Stimulated activated CD8-positive, alpha-beta memory T cell treated with anti-CD3 and anti-CD28 coated beads, Interleukin-7, amount 100 ng/mL, for 1 hour (primary cell): ENCODE measurements at places on chromosomes 2 and 18.
A peak's percentile ranks its signal among the peaks of the same experiment; 100 is the strongest.

GRCh38 chr2:150919901-150920300, 341.8 kb downstream of the RBM43 start:
- no peak for DNase-seq

GRCh38 chr18:42442656-42443055, 487.6 kb downstream of the PIK3C3 start:
- no peak for DNase-seq

GRCh38 chr18:48868468-48869466, 82.0 kb downstream of the SMAD7 start:
- DNase-seq: peak; percentile 18

DNA sequence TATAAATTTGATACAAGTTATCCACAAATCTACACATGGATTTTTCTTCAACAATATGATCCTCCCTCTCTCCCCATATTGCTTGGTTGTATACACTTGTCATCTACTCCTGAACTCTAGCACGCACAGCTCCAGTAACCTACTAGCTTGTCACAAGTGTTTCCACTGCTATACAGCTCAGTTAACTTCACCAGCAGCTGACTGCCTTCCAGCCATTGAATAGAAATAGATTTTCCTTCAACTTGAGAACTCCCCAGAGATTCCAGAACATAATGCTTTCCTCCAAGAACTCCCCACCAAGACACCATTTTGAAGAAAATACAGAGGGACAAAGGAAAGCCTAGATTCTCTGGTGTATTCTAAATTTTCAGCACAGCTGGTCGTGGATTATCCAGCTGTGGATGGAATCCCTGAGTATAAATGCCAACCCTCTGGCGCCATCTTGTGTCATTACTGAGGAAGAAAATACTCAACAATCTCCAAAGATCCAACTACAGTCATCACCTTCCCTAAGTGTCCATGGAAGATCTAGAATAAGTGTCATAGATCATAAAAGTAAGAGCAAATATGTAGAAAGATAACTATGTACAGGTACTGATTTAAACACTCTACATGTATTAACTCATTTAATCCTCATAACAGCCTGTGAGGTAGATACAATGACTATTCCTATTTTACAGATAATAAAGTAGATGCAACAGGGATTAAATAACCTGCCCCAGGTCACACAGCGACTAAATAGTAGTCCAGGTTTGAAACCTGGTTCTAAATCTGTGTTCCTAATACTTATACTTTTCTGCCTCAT, 156.7 kb downstream of the ARHGAP28 start:
- DNase-seq: no peak

DNA sequence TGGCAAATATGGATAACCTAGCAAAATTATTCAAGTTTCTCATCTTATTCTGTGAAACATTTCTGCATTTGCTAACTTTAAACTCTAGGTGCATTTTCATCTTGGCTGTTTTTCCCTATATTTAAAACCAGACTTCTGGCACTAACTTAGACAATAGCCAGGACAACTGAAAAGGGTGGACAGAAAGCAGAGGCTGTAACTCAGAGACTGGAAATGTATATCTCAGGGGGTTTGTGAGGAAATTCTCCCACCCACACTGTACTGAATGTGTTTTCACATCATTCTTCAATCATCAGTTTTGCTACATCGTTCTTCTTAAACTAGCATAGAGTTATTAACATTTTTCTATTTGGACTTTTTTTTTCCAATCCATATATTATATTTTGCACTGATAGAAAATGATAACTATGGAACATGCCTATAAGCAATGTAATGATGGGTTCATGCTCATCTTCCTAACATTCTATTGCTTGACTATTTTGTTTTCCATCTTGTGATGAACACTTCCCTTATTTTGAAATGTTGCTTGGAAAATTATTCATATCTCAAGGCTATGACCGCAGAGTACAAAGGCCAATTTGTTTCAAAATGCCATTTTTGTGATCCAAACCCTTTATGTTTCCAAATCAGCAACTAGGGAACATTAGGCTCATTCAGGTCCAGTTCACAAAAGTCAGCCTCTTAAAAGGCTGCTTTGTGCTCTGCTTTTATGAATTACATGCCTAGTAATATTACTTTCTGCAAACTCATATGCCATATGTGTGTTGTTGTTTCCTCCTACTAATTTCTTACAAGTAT, 125.8 kb upstream of the CDH19 start:
- no peak for DNase-seq

- no peak for DNase-seq
Measured at GRCh38 chr2:26429779-26430578, 28.3 kb downstream of the DRC1 start.

DNA sequence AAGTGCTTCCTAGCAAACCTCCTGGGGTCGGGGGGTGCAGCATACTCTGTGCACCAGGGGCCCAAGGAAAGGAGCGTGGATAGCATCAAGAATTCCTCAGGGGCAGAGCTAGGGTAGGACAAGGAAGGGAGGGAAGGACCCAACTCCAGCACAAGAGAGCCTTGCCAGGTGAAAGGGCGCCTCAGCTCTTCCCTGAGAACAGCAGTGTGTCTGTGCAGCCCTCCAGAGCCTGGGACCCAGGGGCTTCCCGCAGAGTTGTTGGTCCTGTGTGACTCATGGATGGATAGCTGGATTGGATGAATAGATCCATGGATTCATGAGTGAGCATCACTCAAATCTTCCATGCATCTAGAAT, 175.4 kb downstream of the SMAD2 start:
- DNase-seq: no peak

- no peak for DNase-seq
Measured at GRCh38 chr2:199336546-199336945, 121.2 kb downstream of the SATB2 start.

- no peak for DNase-seq
Measured at GRCh38 chr2:175396696-175397095, 215.2 kb upstream of the ATP5MC3 start.

GRCh38 chr2:152406119-152406835, 71.3 kb downstream of the FMNL2 start:
- DNase-seq: no peak

- no peak for DNase-seq
Measured at GRCh38 chr2:216210701-216211540, 101.8 kb downstream of the XRCC5 start.

GRCh38 chr2:33516456-33516995, 40.1 kb downstream of the RASGRP3 start:
- no peak for DNase-seq

- DNase-seq: no peak
Measured at GRCh38 chr2:38806015-38806732, 28.2 kb downstream of the GEMIN6 start.

GRCh38 chr2:200373973-200374416, 67.5 kb downstream of the SPATS2L start:
- DNase-seq: no peak

- no peak for DNase-seq
Measured at GRCh38 chr2:68738906-68739594, 4.4 kb downstream of the ARHGAP25 start.

GRCh38 chr2:105297216-105297615, 32.3 kb downstream of the TGFBRAP1 start:
- DNase-seq: no peak

DNA sequence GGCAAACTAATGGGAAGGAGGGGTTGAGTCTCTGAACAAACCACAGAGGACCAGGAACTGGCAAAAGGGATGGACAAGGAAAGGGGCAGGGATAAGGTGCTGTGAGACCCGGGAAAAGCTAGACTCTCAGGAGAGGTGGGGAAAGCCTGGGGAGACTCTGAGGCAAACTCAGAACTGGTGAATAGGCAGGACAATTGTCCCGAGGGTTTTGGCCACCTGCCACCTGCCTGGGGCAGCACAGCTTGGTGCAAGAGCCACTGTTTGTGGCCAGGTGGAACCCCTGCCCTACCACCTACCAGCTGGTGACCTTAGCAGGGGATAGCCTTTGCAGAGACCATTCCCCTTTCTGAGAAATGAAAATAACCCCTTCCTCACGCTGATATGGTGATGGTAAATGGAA, 129.4 kb upstream of the ASB18 start:
- no peak for DNase-seq

DNA sequence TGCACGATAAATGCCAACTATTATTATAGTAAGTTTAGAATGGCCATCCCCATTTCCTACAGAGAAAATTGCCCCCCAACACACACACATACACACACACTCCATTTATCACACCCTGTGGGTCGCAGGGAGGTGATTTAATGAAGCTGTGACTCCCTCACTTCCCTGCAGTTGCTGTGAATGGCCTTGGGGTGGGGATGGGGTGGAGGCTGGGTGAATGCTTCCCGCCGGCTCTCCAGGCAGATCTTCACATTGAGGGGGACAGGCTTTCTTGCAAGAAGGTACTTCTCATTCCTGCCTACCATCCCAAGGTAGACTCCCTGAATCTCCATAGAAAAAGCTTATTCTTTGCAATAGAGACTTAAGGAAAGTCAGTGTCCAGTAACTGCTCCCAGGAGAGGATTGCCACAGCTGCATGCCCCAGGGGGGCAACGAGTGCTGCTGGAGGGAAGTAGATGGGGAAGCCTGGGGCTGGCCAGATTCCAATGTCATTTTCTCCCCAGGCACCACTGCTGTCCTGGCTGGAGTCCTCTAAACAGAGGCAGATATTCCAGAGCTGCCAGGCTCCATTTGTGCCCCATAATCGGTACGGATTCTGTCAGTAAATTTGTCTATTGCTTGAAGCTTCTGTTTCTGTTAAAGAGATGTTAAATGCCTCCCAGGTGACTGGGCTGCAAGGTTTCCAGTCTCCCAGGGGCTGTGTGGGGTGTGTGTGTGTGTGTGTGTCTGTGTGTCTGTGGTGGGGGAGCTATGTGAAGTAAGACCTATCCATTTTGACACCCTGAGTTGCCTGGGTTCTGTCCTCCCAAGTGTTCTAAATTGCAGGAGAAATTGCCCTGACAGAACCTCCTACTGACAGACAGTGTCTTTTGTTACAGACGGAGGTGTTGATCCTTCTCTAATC, 265.5 kb downstream of the SRBD1 start:
- DNase-seq: no peak

DNA sequence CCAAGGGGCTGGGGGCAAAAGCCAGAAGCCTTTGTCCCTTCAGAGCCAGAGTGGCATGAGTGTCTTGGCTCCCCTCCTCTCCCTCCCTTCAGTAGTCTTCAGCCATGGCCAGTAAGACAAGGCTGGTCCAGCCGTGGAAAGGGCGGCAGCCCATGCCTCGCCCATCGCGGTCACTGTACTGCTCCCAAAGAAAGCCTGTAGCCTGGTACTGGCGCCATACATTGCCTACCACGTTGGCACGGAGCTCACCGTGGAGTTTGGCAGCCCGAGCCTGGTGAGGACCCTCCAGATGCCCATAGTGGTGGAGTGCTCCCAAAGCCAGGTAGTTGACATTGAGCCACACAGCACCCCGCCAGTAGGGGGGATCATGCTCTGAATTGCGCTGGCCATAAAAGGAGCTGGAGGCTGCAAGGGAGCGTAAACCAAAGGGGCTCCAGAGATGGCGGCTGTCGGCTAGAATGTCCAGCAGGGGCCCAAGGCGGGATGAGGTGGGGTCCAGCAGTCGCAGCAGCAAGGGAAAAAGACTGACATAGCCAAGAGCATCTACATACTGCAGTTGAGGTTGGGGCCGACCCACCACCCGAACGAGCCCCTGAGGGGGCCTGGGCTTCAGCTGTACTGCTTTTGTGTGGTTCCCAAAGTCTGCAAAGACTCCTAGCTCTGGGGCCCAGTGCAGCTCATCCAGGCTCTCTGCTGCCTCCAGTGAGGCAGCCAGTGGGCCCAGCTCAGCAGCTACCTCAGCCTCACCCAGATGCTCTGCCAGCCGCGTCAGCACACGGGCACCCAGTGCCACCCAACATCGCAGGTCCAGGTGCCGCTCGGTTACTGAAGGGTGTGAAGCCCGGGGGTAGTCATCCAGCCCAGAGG, 3.2 kb downstream of the WBP1 start:
- DNase-seq: no peak

DNA sequence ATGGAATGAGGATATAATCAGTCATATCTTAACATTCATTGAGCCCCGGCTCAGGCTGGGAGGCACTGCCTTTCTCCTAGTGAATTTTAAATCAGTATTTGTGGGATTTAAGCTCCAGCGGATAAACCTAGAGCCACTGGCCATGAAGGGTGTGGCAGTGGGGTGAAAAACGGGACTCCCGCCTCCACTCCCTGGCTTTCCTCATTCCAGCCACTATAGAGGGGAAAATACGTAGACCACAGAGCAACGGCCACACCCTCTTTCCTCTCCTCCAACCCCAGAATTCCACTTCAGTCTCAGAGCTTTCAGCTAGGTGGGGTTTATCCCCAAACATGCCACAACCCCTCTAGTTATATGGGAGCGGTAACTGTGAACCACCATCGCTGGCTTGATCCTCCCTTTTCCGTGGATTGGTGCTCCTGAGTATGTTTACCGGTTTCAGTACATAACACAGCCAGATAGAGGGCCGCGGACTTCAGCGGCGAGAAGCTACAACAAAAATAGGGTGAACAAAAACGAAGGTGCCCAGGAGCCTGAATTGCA, 70.6 kb upstream of the ITGB6 start:
- DNase-seq: no peak

DNA sequence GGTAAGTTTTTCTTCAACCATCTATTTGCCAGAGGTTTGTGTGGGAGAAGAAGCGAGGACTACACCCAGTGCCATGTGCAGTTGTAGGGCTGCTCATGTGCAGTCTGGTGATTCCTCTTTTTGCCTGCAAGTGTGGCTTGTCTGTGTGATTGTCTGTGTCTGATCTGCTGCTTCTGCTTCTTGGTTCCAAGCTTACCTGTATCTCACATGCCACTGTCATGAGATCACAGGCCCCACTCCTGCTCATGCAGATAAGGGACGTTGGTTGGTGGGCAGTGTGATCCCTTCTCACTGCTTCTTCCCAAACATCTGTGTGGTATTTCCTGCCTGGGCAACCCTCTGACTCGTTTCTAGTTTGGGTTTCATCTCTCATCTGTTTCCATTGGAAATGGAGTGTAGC, 27.1 kb downstream of the RRM2 start:
- no peak for DNase-seq

DNA sequence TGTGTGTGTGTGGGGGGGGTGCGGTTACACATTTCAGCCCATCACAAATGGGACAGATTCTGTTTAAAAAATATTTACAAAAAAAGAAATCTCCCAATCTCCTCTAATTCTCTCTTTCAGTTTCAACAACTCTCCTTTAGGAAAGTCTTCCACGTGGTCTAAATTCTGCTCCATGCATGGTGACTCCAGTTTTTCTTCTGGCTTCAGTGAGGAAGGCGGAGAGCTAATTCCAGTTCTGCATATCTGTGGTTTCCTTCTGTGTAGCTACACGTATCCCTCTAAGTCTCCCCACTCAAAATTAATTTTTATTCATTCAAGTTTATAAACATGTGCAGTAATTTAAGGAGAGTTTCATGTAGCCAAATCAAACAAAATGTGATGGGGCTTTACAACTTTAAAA, 111.6 kb downstream of the SLC4A3 start:
- no peak for DNase-seq
